CD4-positive, alpha-beta T cell treated with Interleukin-2 at 100 ng/mL for 4 hours (primary cell): ENCODE measurements at places on chromosomes 2 and 18.

DNA sequence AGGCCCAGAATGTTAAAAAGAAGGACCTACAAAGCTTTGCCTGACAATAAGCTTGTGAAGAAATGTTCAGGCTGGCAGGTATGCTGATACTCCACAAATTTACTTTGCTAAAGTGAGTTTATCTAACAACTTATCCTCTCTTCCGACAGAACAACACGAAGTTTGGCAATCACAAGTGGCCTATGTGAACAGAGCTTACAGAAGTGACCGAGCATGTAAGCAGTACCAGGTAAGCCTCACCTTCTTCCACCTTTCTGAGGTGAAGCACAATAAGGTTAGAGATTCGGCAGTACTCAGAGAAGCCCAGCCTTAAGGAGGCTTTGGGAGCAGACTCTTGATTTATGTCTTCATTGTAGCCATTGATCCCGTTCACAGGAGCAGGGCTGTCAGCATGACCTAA lies 9.0 kb upstream of the LCT start:
- DNase-seq = no peak

DNA sequence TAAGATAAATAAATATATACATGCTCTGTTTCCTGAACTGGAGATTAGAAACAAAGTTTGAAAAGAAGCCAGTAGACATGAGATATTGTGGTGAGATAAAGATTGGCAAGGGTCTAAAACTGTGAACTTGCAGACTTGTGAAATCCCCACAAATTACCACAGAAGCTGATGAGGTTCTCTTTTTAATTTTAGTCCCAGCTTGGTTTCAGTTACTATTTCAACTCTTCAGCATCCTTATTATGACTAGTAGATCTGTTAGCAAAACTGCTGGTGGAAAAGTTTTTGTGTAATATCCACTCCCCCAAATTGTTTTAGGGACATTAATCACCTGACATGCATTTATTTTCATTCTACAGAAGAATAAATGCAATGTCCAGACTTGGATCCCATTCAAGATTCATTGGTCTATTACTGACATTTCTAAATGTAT lies 20.8 kb downstream of the RASGRP3 start:
- DNase-seq = peak; percentile 58

DNA sequence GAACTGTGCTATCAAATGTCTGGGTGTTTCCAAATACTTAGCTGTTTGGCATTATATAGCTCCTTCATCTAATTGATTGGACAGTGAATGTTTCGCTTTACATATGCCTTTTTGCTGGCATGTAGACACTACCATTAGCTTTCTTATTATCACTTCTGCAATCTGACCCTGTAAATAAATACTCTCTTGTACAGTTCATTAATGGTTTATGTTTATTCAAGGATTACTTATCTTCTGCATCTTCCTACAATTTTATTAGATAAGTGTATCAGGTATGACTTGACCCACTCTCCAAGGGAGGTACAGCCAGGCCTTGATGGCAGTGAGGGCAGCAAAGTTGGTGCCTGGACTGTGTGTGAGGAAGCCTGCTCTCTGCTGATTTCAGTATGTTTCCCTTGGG lies 614.1 kb upstream of the SETBP1 start:
- DNase-seq = no peak

- DNase-seq = no peak
These were observed 44.3 kb downstream of the MAP3K20 start for GRCh38 chr2:173119944-173120343.

GRCh38 chr2:207531032-207531952 lies 1.5 kb downstream of the CREB1 start:
- no peak for DNase-seq
